GM13977 (cell line): ENCODE measurements at places on chromosomes 2 and 18.

- DNase-seq, result no peak
Measured at GRCh38 chr2:188022389-188022788, 269.3 kb upstream of the GULP1 start.

- DNase-seq, result no peak
Measured at GRCh38 chr18:27712066-27712465, 464.9 kb downstream of the CDH2 start.

DNA sequence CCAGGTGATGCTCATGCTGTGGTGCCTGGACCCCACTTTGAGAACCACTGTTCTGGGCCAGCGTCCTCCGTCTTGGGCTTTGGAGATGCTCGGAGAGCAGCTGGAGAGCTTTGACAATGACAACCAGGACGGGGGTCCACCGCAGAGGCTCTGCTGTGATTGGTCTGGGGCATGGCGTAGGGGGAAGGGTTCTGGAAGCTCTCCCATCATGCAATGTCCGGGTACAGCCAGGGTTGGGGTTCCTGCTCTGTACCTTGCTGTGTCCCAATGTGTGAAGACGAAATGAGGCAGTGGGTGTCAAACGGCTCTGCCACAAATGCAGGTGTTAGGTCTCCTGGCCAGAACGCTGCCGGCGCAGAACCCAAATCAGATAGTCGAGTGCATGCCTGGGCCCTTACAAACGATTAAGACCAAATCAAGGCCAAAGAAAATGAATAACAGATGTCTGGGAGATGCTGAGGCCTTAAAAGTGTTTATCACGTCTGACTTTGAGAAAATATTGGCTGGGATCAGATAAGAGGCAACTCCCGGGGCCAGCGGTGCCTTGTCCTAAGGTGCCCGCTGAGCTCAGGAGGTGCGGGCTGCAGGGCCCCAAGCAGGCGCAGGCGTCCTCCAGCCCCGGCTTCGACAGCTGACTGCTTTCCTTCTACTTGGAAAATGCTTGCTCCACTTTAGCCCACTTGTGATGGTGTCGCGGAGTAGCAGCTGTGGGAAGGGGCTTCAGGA, 117.2 kb downstream of the VAPA start:
- DNase-seq, result no peak

DNA sequence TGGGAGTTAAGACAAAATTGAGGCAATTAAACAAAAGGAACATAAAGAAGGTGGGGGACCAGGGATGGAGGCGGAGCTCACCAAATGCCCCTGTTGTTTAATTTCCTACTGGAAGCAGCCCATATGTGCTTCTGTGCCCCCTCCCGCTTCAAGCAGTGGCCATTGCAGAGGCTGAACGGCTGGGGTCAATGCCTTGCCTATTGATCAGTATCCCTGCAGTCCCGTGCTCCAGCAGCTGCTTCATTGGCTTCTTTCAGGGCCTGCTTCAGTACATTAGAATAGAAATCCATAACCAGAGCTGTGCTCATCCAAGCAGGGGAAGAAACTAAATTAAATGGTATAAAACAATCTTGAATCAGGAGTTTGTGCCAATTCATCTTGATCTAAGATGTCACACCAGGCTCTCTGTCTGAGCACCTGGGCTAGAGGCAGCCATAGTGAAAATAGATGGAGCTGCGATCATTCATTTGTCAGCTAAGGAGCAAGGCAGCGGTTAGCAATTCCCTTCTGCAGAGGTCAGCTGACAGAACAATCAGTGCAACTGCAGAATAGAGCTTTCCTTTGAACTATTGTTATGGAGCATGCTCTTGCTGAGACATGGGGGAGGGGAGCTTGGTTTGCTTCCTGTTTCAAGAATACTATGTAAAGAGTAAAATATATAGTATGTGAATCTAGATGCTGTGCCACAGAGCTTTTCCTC, 222.4 kb downstream of the WDR7 start:
- DNase-seq, result no peak

DNA sequence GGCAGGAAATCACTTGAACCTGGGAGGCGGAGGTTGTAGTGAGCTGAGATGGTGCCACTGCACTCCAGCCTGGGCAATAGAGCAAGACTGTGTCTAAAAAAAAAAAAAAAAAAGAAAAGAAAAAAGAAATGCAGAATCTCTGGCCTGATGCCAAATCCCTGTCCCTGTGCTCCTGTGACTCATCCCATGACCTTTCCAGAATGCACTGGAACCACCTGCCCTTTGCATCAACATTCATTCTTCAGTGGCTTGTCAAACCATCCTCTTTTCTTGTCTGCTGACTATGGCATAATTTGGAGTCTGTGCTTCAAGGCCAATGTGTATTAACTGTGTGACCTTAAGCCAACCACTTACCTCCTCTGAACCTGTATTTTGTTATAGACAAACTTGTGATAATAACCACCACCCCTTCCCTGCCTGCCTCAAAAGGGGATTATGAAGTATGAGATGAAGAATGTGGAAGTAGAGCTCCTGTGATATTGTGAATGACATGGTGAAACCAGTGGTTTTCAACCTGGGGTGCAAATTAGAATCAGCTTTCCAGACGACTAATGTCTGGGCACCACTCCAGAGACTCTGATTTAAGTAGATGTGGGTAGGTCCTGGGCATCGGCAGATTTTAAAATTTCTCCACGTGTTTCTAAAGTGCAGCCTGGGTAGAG, 189.3 kb downstream of the CLIP4 start:
- DNase-seq, result no peak

DNA sequence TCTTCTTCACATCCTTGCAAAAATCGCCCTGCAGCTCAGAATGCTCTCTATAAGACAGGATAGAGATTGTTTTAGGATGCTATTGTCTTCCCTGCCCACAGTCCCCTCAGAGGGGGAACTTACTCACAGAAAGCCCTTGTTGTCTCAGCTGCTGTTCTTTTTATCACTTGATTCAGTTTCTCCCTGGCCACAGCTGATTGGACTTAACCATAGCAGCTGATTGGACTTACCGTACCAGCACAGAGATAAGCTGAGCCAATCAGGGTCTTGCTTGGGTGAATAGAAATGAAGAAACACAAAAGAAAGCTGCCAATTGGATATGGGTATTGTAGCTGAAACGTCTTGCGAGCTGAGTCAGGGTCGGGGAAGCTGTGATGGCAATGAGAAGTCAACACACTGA, 194.2 kb upstream of the MEX3C start:
- DNase-seq, result no peak

DNA sequence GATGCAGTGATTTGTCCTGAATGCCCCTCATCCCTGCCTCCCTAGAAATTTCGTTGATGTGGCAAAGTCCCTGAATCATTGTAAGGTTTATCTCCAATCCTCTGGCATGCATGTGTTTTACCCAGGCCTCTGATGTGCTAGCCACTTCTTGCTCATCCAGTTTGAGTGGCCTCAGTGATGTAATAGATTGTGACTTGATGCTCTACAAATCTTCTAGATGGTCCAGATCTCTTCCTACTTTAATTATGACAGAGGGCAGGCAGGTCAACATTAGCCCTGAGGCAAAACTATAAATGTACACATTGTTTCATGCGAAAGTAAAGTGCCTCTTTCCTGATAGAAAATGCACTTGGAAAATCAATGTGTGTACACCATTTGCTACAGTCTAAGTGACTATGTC, 54.5 kb downstream of the LONRF2 start:
- DNase-seq, result no peak

DNA sequence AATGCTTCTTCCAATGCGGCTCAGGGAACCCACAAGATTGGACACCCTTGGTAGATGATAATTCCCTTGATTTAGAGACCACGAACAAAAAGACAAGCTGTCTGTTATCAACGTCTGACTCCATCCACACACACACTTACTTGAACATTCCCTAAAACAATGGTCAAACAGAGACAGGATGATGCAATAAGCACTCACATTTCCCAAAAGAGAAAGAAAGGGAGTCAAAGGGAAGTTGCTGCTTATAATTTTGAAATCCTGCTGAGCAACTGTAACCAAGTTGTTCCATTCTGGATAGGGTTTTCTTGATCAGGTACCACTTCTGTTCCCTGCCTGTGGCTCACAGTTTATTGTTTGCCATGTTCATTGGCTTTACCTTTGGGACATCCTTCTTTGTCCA, 571.3 kb upstream of the CNTNAP5 start:
- DNase-seq, result no peak

DNA sequence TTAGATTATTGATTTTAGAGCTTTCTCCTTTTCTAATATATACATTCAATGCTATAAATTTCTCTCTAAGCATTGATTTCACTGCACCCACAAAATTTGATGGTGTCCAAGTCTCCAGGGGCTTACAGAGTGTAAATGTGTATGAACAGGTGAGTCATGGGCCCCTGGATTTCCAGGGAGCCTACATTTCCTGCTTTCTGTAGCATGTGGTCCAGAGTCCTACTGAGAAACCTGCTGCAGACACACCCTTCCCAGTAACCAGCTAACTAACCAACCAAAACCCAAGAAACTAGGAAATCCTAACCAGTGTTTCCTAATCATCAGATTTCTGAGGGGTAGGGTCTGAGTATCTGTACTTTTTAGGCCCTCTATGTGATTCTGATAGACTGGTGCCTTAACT, 39.5 kb upstream of the TANC1 start:
- DNase-seq, result no peak

- no peak for DNase-seq
Measured at GRCh38 chr2:109194620-109194937, 65.6 kb downstream of the SH3RF3 start.

DNA sequence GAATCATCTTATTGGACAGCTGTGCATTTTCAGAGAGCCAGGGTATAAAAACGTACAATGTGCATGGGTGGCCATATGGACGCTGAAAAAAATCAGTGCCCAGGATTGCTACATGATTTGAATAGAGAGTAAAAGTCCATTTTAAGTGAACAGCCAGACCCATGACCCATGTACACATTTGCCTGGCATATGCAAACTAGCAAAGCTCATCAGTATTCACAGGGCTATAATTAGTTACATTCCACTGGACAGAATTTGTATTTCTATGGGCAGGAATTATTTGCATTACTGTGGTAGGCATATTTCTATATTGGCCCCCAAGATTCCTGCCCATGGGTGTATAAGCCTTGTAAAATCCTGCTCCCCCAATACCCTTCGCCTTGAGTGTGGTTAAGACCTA, 78.8 kb downstream of the PTH2R start:
- DNase-seq, result no peak

- DNase-seq, result no peak
Measured at GRCh38 chr2:60500861-60501260, 52.6 kb downstream of the BCL11A start.

DNA sequence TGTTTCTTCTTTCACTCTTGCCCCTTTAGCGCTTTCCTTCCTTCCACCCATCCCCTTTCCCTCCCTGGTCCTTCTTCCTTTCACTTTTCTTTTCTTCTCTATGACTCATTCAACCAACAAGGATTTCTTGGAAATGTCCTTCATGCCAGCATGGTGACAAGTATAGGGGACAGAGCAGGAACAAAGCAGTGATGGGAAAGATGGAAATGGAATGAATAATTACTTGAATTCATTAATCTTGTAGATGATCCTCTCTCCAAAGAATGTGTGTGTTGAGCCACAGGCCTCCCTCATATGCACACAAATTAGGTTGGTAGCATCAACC, 1.5 kb downstream of the VAMP5 start:
- DNase-seq, result no peak

- DNase-seq, result no peak
Measured at GRCh38 chr2:236744281-236744705, 174.7 kb downstream of the ACKR3 start.

- DNase-seq, result no peak
Measured at GRCh38 chr2:62410015-62410453, 96.0 kb downstream of the TMEM17 start.

GRCh38 chr2:6828299-6828584, 37.5 kb downstream of the CMPK2 start:
- no peak for DNase-seq

DNA sequence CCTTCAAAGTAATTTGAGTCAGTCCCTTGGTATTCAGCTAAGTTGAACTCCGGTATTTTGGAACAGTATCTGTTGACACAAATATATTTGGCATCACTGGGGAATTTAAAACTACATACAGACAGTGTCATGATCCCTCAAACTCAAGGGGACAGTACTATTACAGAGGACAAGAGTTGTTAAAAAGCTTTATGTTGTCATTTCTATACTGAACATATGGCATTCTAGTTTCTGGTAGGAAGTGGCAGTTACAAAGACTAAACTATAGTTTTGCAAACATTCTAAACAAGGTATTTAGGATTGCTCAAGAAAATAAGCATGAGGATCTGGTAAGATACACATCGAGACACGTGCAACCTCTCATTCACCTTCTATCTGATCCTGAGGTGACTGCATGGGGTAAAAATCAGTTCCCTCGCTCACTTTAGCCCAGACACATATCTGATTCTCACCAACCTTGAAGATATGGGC, 16.6 kb upstream of the CCNYL1 start:
- no peak for DNase-seq

- no peak for DNase-seq
Measured at GRCh38 chr18:24231773-24232735, 93.2 kb downstream of the CABYR start.

DNA sequence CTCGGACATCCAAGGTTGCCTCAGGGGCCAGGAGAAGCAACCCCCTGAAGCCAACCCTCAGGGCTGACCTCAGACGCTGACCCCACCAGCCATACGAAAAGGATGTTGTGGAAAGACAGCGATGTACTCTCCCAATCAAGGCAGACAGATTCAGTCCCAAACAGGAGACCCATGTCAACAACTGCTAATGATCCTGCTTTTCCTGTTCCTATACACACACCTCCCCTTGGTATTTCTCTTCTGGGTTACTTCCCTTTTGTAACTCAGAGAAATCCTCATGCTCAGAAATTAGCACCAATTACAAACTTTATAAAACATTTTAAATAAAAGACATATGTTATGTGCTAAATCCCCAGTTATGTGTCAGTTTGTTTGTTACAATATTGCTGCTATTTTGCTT, 120.8 kb downstream of the PID1 start:
- DNase-seq, result no peak

DNA sequence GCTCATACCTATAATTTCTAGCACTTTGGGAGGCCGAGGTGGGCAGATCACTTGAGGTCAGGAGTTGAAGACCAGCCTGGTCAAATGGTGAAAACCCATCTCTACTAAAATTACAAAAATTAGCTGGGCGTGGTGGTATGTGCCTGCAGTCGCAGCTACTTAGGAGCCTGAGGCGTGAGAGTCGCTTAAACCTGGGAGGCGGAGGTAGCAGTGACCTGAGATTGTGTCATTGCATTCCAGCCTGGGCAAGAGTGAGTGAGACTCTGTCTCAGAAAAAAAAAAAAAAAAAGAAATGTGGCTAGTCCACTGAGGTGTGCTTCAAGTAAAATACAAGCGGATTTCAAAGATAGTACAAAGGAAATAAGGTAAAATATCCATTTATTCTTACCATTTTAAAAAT, 46.2 kb downstream of the RBKS start:
- no peak for DNase-seq

GRCh38 chr2:11473659-11474433, 7.9 kb upstream of the E2F6 start:
- no peak for DNase-seq

GRCh38 chr2:230176996-230177395, 42.8 kb downstream of the SP110 start:
- DNase-seq, result no peak

- no peak for DNase-seq
Measured at GRCh38 chr18:50396005-50396660, 21.3 kb downstream of the SKA1 start.
